NCI-H1436 (cell line): ENCODE measurements at places on chromosomes 4 and X.

DNA sequence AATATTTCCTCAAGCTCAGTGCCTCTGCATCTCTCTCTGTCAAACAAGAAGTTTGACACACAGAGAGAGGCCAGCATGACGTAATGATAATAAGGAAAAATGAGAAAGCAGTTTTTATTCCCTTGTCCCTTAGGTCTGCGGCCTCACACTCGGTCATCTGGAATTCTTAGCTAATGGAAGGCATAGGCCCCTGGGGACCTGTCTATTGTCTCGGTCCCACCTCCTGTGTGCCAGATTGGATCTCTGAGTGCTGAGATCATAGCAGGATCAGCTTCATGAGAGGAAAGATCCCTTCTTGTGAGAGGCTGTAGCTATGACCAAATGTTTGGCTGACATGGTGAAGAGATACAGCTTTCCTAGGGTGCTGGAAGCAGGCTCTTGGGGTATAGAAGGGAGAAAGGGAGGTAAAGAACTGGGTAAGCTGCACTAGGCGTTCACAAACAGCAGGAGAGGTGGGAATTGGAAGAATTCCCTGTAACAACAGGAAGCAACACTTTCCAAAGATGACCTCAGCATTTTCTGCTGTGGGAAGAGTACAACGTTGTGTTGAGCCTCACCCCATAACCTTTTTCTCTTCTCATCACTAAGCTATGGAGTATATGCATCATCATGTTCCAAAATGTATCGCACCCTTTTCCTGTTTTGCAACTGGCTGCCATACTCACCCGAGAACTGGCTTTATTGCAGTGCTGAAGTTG, 20.2 kb downstream of the TMEM31 start:
- no peak for DNase-seq

DNA sequence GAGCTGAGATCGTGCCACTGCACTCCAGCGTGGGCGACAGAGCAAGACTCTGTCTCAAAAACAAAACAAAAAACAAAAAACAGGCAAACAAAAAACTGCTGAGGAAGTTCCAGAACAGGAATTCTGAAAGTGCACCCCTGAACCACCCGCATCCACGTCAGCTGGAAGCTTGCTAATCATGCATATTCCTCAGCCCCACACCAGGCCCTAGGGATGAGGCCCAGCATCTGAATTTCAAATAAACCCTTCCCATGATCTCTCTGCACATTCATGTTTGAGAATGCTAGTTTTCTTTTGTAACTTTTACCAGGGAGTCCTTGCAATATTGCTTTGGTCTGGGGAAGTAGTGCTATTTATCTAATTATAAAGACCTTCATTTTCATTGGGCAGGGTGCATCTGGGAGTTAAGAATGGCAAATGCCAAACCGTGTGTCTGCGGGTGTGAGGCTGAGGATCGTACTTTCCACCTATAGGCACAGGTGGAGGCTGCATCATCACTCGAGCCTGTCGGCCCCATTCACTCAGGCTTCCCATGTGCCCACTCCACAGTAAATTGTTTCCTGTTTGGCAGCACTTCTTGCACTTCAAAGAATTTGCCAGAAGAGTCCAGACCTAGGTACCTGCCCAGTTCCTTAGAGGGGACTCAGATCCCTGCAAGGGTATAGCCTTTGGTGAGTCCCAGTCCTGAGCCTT, 23.6 kb downstream of the CCKAR start:
- DNase-seq, result peak; percentile 45

GRCh38 chr4:85741921-85742591, 267.1 kb downstream of the ARHGAP24 start:
- no peak for DNase-seq

DNA sequence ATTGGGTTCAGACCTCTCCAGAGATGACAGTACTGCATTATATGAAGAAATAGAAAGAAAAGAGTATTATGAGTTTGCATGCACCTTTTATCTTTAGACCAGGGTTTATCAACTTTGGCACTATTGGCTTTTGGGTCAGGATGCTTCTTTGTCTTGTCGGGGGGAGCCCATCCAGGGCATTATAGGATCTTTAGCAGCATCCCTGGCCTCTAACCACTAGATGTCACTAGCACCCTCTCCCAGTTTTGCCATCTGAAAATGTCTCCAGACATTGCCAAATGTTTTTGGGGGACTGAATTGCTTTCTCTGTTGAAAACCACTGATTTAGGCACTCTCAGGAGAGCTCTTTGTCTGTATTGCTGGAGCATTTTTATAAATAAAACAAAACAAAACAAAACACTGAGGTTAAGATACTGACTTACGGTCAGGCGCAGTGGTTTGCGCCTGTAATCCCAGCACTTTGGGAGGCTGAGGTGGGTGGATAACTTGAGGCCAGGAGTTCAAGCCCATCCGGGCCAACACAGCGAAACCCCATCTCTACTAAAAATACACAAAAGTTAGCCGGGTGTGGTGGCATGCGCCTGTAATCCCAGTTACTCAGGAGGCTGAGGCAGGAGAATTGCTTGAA, 23.6 kb downstream of the CA5B start:
- DNase-seq, result no peak

DNA sequence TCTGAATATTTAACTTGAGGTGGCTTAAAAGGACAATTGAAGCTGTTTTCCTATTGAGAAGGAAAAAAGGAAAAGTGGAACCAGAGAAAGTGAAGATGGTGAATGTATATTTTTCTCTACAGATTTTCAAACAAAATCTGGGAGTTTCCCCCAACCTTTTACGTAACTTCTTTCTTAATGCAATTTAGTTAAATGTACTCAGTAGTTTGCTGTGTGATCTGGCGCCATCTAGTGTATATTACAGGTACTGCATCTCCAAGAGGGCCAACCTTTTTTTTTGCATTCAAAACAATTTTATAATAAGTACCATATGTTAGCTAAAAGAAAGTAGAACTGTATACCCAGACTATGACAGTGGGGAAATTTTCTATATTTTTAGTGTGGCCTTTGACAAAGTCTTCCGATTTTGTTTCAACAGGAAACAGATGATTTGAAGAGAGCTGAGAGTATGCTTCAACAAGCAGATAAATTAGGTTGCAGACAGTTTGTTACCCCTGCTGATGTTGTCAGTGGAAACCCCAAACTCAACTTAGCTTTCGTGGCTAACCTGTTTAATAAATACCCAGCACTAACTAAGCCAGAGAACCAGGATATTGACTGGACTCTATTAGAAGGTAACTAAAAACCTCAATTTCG, 82.0 kb downstream of the PLS3 start:
- DNase-seq, result peak; percentile 24

DNA sequence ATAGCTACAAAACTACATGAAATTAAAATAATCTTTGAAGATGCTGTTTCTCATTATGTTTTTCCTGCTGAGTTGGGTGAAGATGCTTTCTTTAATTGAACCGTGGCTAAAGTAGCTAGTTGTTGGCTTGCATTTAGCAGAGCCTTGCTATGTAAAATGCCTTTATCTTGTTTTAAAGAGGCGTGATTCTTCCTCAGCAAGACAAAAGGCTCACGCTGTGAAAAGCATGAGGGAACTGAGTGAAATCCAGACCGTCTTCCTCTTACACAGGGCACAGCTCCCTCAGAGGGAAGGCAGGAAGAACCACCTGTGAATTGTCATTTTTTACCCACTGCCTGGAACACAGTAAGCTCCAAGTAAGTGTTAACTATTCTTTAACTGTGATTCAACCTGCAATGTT, 39.0 kb upstream of the ZNF518B start:
- no peak for DNase-seq

GRCh38 chr4:156888762-156889161, 82.8 kb downstream of the PDGFC start:
- no peak for DNase-seq

DNA sequence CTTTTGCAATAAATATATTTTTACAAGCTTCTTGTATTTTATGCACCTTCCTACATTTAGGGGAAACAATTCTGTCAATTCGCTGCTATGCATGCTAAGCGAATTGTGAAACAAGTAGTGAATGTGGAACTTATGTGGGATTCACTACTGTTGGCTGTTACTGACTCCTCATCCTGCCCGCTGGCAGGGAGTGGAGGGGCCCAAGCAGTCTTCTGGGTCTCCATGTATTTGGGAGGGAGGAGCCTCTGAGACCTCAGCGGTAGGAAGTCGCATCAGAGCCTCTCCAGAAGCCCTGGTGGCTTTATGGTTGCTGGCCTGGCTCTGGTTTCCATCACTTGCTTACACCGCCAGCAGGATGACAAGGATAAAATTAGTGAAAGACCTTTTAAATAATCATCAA, 3.7 kb upstream of the SETD7 start:
- no peak for DNase-seq

DNA sequence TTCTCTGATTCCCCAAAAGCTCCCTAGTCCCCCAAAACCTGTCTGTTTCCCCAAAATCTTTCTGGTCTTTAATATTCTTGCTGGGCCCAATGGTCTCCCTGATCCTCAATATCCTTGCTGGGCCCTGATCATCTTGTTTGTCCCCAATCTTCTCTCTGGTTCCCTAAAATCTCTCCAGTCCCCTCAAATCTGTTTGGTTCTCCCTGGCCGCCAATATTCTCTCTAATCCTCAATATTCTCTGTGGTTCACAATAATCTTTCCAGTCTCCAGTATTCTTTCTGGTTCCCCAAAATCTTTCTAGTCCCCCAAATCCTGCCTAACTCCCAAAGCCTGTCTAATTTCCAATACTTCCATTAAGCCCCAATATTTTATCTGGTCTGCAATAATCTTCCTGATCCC, 18.5 kb downstream of the P2RY8 start:
- DNase-seq, result no peak

GRCh38 chr4:1584498-1584897, 99.6 kb downstream of the FAM53A start:
- DNase-seq, result no peak

- DNase-seq, result no peak
Observed at GRCh38 chr4:78634011-78634664, 82.6 kb downstream of the ANXA3 start.

GRCh38 chrX:38561951-38562719, 793 bp downstream of the TSPAN7 start:
- no peak for DNase-seq

- DNase-seq, result no peak
Observed at GRCh38 chr4:1196421-1197183, 24.2 kb upstream of the SPON2 start.

DNA sequence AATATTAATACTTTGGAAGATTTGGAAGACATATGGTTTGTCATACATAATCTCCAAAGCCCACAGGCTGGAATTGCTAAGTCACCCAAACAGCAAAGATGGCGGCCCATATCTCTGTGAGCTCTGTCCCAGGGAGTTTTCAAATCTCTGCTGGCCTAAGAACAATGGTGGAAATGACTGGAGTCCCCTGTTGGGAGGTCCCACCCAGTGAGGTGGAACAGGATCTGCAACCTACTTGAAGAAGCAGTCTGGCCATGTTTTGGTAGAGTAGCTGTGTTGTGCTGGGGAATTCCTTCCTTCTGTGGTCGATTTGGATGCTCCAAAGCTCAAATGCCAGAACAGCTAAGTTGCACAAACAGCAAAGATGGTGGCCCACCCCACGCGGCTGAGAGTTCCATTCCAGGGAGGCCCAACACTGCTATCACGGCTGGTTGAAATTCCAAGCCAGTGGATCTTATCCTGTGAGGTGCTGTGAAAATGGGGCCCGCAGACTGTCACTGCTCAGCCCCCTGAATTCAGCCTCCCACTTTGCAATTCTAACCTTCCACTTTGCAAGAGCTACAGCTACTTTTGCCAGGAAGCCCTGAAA, 3.2 kb upstream of the UGT2B7 start:
- no peak for DNase-seq

- no peak for DNase-seq
Observed at GRCh38 chr4:139975830-139976272, 178.1 kb downstream of the MAML3 start.

GRCh38 chr4:17670423-17670822, 56.0 kb downstream of the MED28 start:
- no peak for DNase-seq

GRCh38 chrX:38678821-38679220, 117.5 kb downstream of the TSPAN7 start:
- DNase-seq, result no peak

- DNase-seq, result no peak
Observed at GRCh38 chr4:170671171-170671570, 581.4 kb upstream of the AADAT start.

DNA sequence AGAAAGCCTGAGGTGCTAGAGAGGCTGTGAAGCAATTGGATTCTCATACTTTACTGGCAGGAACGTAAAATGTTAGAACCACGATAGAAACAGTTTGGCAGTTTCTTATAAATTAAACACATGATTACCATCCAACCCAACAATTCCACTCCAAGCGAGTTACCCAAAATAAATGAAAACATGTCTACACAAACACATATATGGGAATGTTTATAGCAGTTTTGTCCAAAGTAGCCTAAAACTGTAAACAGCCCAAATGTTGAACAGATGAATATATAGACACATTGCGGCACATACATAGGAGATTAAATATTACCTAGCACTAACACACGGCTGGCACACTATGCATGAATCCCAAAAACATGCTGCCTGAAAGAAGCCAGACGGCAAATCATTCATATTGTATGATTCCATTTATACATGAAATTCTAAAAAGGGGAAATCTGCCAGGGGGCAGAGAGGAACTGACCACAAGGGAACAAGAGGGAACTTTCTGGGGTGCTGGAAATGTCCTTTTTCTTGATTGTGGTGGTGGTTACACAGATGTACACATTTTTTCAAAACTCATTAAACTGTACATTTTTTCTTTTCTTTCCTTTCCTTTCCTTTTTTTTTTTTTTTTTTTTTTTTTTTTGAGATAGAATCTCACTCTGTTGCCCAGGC, 50.4 kb upstream of the SLC25A4 start:
- DNase-seq, result no peak

DNA sequence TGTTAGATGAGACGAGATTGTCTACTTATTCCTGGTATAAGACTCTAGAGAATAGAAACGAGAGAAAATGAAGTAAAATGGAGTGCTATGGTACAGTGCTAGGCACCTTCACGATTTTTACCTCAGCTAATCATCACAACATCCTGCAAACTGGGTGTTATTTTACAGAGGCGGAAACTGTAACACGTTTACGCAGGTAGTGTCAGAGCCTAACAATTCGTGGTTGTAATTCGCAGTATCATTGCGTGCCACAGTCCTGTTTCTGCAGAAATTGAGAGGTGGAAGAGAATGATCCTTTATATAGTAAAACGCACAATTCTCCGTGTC, 383 bp upstream of the TBC1D19 start:
- DNase-seq, result peak; percentile 64

GRCh38 chr4:150297861-150298474, 219.7 kb downstream of the DCLK2 start:
- DNase-seq, result peak; percentile 50

GRCh38 chr4:91298824-91299223, 1004.9 kb upstream of the GRID2 start:
- DNase-seq, result no peak

DNA sequence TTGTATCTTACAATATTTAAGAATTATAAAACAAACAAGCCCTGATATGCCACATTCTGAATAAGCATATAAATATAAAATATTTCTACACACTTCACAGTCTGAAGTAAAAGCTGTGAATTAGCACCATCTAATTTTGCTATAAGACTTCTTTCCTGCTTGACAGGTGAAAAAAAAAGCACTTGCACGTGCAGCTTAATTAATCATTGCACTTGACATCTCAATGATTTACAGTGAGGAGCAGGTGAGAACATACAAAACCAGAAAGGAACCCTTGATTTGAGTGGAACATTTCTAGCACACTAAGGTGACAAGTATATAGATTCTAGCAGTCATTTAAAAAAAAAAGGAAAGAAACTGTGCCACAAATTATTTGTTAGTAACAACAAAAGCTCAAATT, 47.9 kb downstream of the CHIC2 start:
- DNase-seq, result peak; percentile 74
